ENCODE measurements at places on chromosomes 13 and 19.

GRCh38 chr13:50460358-50460757, 383.1 kb downstream of the DLEU7 start:
- DNase-seq: no peak

DNA sequence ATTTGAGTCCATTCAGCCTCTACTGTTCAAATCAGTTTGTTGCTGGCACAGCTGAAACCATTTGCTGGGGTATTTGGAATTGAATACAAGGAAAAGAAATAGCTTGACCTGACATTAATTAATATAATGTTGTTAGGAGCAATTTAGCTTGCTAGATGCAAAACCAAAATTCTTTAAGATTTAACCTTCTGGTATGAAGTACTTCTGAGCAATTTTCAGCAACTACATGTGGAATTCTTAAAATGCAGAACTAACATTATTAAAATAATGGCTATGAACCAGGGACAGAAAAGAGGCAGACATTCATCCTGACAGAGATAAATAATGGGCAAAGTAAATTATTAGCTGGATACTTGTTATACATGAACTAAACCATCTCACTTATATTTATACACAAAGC, 160.0 kb upstream of the MIR17HG start:
- no peak for DNase-seq

DNA sequence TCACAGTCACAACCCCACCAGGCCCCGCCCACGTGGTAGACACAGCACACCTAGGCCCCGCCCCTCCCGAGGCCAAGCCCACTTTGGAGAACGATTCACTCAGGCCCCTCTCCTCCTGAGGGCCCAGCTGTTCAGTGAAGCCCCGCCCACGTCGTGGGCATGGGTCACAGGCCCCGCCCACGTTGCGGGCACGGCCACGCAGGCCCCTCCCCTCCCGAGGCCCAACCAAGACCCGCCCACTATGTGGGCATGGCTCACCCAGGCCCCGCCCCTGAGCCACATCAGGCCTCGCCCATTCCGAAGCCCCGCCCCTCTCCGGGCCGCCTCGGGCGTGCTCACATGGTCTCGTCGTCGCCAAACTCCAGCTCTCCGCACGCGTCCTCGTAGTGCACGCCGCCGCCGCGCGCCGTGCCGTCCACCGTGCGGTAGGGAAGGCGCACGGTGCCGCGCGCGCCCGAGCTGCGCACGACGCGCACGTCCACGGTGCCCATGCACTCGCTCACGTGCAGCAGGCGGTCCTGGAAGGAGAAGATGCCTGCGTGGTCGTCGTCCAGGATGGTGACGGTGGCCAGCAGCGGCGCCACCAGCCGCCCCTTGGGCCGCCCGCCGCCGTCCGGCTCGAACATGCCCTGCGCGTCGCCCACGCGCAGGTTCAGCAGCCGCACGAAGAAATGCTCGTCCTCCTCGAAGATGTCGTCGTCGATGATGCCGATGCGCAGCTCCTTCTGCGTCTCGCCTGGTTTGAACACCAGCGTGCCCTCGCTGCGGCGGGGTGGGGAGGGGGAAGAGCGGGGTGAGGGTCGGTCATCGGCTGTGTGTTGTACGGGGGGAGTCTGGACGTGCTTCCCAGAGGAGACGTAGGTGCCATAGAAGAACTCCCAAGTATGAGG, 24.0 kb downstream of the SLC8A2 start:
- DNase-seq: peak; percentile 82

DNA sequence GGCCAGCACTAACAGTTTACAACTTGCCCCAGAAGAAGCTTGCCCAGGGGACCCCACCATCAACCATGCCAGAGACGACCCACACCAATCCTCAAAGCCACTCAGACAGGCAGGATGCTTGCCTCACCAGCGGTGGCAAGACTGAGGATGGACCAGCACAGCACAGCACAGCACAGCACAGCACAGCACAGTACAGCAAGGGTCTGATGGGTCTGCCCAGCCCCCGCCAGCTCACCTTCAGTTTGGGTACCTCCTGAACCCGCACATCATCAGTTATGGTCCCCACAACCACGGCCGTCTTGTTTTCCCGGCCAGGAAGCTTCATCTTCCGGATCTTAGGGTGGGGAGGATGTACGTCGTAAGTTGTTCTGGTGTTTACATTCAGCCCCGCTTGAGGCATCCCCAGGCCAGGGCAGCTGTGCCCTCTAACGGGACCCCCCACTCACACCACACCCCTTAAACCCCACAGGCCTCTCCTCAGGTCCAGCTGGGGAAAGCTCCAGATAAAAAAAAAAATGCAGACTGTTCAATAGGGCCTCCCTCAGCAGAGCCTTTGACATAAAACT, 1.7 kb upstream of the FAM83E start:
- DNase-seq: no peak

DNA sequence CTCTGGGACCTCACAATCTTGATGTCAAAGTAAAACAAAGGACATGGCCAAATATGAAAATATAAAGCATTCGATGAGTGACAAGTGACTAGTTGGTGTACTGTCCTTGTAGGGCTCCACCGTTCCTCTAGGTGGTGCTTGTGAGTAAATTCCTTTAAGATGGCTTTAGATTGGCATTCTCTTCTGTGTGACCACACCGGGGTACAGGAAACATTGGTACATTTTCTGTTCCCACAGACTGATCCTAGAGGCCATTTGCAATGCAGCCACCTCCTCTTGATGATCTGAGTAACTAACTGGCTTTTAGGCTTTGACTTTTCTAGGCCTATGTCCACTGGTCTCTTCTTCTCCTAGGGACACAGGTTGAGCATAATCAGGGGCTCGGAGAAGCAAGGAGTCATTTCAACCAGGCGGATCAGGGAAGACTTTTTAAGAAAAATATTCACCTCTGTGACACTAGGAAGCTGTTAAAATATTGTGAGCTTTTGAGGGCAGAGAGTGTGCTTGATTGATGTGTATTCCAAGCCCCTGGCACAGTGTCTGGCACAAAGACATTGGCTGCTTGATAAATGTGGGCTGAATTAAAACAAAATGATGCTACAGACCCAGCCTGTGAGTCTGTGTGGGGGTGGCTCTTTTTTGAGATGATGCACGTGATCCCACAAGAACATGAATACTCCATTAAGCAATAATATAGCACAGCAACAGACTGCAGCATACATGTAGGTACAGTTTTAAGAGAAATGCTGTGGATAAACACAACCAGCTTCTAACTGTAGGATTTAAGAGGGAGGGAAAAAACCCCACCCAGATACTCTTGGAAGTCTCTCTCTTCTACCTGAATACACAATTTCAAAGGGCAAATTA, 21.0 kb downstream of the EPSTI1 start:
- peak; percentile 61 for DNase-seq

- DNase-seq: no peak
Observed at GRCh38 chr19:5957170-5957569, 20.8 kb downstream of the RANBP3 start.

DNA sequence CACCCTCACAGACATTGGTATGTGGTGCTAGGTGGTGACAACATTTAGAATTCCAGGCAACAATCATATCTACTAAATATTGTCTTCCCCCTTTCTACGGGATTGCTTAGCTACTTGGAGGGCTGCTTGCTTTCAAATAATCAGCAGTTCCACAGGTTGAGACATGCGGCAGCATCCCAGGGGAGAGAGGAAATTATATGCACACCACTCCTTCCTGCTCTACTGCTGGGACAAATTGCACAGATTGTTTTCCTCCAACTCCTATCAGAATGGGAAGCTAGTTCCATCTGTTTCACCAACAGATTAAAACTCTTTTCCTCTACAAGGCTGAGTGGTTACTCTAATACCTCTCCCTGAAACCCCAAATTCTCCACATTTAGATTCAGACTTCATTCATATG, 275.4 kb downstream of the DNAJC15 start:
- DNase-seq: no peak

DNA sequence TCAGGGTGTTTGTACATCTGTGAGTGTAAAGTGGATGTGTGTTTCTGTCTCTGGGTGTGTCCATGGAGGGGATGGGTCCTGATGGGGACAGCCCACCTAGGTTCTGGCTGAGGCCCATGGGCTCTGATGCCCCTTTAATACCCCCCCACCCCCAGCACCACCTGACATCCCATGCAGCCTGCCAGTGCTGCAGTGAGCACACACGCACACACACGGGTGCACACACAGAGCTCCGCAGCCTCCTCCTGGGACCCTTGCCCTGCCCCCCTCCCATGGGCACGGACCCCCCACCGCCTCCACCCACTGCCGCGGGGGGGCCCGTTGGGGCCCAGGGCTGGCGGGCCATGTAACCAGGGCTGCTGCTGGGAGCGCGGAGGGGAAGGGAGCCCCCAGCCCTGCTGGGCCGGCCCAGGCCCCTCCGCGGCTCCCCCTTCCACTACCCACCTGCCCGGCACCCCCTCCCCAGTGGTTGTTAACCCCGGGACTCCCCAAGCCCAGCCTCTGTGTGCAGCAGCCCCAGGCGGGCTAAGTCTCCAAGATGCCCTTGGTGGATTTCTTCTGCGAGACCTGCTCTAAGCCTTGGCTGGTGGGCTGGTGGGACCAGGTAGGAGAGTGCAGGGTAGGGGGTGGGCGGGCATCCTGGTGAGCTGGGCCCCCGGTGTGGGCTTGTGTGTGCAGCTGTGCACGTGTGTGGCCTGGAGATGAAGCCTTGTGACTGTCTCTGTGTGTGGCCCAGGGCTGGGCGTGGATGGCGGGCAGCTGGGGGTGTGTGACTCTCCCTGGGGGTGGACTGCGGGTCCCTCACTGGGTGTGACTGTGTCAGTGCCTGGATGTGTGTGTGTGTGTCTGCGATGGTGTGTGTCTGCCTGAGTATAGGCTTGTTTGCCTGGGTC, 32.6 kb downstream of the PDE4A start:
- DNase-seq: peak; percentile 46

DNA sequence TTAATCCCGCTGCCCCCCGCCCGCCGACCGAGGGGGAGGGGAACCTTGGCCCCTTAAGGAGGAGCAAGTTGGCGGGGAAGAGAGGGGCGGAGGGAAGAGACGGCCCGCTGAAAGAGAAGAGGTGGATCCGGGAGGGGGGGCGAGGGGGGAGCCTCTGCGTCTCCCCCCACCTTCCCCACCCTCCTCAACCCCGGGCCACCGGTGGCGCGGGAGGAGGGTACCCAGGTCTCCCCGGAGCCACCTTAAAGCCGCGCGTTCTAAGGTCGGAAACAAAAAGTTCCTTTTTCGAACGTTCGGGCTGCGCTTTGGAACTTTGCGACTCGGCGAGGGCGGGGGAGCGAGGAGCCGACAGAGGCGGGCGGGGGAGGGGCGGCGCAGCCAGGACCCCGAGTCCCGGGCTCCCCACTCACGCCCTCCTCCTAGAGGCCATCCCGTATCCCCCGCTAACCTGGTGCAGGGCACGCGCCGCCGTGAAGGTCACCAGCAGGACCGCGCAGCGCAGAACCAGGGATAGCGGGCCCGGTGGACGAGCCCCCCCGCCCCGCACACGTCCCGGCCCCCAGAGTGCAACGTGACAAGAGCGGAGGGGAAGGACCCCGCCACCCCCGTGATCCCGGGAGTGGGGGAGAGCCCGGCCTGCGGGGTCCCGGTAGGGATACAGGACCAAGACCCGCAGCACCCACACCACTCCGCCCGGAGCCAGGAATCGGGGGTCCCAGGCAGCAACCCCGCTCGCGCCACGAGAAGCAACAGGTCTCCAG, 659 bp downstream of the ERF start:
- DNase-seq: peak; percentile 92

DNA sequence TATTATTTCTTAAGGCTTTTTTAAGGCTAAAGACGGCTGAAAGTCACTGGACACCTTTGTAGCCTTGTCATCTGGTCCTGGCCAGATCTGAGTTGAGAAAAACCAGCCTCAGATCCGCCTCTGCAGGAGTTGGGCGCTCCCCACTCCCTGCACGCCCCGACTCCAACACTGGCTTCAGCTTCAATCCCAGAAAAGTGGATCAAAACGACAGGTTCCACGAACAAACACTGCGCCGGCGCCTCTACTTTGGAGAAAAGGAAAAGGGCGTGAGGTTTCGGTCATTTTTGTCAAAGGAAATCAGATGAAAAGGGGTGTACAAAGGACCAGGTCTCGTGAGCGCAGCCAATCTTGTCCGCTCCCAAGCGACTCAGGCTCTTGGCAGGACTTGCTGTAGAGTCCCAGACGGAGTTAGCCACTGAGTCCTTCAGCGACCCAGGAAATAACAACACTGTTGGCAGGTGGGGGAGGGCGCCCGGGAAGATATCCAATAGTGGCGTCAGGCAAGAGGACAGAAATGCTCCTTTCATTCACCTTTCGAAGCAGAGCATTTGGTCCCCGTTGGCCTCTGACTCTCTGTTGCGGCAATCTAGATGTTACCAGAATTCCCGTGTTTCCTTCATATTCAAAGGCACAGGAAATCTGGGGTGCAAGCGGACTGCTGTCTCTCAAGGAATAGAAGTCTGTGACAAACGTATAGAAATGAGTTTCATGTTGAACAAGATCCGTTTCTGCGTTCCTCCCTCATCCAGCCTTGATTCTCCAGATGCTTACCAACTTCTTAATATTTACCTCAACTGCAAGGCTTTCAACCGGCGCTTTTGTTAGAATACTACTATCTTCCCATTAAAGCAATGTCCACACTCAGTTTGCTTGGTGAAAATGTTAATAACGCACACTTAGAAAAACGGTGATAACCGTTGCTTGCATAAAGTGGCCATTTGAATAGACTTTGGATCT, 1.8 kb upstream of the CCNA1 start:
- peak; percentile 70 for DNase-seq

DNA sequence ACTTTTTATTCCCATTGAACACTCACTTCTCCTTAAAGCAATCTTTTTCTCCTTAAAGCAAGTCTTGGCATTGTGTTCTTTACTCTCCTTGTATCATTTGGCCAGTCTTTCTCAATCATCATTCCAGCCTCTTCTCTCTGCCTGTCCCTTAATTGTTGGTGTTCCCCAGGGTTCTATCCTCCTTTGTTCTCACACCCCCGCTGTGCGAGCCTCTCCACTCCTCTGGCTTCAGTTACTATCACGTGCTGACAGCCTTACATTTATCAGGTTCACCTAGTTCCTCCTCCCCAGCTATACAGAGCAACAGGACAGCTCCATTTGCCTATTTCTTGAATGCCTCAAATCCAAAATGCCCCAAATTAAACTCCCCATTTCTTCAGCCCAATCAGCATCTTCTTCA, 24.6 kb downstream of the CYSLTR2 start:
- DNase-seq: no peak

- no peak for DNase-seq
Observed at GRCh38 chr19:51586103-51586728, 15.1 kb downstream of the ZNF175 start.

GRCh38 chr13:26962671-26963070, 202.1 kb upstream of the GPR12 start:
- no peak for DNase-seq

DNA sequence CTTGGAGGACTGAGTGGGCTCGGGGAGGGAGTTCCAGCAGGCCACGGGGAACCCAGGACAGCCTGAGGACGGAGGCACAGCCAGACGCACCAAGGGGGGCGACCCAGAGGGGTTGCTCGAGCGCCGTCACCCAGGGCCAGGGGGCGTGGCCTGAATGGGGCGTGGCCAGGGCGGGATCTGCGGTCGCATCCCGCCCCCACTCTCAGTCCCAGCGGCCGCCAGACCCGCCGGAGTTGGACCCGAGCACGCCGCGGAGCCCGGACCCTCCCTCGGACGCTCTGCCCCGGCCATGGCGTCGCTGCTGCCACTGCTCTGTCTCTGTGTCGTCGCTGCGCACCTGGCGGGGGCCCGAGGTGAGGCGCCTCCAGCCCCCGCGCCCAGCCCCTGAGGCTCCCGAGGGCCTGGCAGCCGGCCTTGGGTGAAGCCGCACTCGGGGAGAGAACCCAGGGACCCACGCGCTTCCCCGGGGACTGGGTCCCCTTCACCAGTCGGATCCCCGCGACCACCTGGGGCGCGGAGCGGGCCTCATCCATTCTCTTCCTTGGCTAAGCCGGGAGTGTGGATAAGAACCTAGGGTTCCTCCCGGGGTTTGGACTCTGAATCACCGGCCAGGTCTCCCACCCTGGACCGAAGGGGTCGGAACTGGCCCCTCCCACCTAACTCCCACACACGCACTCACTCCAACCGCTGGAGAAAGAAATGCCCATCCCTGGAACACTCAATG, at the start of gene CILP2:
CILP2 (plus strand) TSS at position 205 of the 724 bp plus-strand sequence; CDS start at position 290, 85 bp downstream.
- peak; percentile 75 for DNase-seq

Measured in eye (tissue), 1 donor.